WTC11 (cell line): ENCODE measurements at places on chromosomes 5 and 9.

GRCh38 chr9:75063556-75064305, 24.2 kb downstream of the NMRK1 start:
- DNase-seq = no peak

DNA sequence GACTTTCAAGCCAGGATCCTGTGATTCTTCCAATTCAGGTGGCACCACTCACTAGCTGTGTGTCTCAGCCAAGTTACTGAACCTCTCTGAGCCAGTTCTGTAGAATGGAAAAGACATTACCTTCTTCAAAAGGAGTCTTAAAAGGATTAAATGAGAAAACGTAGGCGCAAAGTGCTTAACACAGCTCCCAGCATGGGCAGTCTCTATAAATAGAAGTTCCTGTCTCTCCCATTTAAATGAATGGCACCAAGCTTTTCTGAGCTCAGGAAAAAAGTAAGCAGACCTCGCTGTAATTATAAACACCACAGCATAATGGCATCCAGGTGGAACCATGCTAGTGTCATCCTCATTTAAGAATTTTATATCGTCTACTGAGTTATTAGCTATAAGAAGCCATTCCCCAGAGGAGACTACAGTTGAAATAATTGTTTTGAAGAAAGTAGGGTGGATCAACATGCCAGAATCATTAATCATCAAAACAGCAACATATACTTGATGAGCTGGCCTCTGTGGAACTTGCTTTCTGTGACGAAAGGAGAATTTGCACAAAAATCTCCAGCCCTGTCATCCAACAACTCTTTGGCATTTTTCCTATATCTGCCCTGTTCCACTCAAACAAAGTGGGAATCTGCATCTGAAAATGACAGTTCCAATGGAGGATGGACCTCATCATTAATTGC, 188.9 kb downstream of the SPOCK1 start:
- no peak for DNase-seq

GRCh38 chr9:17630531-17630949, 51.7 kb downstream of the SH3GL2 start:
- no peak for DNase-seq

DNA sequence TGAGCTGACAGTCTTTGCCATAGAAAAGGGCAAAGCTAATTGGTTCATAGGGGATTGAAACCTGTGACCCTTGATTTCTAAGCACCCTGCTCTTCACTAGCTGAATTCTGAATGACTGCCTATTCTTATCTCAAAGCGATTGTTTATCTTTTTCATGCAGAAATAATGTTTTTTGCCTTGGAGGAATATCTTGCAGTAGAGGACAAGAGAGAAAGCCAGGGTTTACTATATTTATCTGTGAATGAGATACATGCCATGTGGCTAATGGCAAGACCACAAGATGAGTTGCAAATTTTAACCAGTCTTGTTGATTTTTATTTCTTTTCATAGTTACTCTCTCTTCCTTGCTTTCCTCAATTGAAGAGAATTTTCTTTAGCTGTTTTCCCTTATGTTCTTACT, 185.0 kb downstream of the CNTLN start:
- no peak for DNase-seq

GRCh38 chr9:113574441-113575262, 111.1 kb downstream of the RGS3 start:
- DNase-seq = no peak

DNA sequence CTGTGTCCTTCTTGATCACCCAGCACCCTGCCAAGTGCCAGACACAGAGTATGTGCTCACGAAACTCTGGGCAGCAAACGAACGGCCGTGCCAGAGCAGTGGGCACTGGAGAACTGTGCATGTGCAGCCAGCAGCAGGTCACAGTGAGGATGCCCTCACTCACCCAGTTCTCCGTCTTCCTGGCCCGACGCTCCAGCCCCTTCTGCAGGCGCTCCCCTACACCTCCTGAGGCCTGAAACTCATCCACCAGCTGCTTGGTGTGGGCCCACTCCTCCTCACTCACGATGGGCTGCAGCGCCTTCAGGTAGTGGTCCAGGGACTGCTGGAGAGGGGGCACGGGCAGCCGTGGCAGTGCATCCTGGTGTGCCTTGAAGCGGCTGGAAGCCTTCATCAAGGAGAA, 2.9 kb downstream of the CRAT start:
- no peak for DNase-seq
